ENCODE measurements at places on chromosomes 3 and 15.

DNA sequence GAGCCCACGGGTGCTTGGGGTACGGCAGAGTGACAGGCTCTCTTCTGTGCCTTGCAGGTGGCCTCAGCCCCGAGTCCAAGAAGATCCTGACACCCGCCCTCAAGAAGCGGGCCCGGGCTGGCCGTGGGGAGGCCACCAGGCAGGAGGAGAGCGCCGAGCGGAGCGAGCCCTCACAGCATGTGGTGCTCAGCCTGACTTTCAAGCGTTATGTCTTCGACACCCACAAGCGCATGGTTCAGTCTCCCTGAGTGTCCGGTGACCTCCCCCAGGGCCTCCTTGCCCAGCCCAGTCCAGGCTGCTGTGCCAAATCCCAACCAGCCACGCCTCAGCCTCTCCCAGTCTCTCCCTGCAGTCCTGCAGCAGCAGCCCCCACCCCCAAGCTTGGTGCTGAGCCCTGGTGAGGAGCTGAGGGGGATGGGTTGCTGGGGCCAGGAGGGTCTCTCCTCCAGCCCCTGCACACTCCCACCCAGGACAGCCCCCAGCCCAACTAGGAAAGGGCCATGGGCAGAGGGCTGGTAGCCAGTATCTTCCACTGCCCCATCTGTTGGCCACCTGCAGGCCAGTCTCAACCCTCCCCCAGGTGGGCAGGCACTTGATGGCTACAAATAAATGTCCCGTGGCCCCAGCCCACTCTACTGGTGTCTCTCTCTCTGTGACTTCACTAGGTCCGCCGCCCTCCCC, 58.5 kb downstream of the DNAJB8 start:
- DNase-seq: no peak

GRCh38 chr15:47504624-47505256, 212.6 kb upstream of the SEMA6D start:
- no peak for DNase-seq

DNA sequence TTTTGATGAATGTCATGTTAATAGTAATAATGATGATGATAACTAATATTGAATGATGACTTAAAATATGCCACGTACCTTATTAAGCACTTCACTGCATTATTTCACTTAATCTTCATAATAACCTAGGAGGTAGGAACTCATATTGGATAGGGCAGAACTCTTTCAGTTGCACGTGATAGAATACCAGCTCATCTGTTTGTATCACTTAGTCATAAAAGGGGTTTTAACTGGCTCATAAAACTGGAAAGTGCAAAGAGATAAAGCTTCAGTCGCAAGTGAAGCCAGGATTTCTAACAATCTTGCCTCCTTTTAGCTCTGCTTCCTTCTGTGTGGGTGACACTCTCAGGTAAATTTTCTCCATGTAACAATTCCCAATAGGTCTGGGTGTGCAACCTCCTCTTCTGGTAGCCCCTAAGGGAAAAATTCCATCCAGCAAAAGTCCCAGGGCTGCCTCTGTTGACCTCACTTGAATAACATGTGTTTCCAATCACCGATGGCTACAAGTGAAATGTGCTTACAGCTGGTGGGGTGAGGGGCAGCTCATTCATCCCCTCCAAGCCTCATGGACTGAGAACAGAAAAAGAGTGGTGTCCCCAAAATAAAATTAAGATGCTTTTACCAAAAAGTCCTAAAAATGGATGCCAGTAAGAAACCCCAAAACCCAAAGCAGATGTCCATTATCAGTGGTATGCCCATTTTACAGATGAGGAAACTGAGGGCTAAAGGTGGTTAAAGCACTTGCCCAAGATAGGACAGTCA, 9.3 kb downstream of the GXYLT2 start:
- no peak for DNase-seq

GRCh38 chr3:13135251-13135810, 62.1 kb upstream of the IQSEC1 start:
- no peak for DNase-seq

DNA sequence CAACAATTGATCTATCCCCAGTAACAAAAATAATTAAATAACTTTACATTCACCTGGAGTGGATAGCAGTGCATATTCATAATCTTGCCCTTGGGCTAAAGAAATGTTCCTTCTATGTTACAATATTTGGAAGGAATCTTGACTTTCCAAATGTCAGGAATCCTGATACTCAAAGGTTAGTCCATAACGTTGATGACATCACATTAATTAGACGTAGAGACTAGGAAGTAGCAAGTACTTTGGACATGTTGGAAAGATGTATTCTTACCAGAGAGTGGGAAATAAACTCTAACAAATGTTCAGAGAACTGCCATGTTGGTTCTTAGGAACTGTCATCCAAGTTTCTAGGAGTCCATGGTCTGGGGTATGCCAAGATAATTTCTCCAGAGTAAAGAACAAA, 70.6 kb upstream of the SLC25A36 start:
- no peak for DNase-seq

DNA sequence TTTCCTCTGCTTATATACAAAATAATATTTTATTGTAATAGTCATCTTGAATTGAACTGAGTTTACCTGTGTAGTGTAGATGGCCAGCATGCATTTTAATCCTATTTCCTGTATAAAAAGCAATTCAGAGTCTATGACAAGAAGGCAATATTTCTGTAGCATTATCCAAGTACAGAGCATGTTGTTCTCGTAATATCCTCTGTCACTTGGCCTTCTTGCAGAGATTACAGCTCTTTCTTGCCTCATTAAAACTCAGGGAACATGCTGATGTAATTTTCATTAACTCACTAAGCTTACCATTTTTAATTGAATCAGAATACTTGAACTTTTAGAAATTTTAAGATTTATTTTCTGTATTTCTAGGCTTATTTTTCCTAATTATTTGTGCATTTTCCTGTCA, 203.3 kb upstream of the AGTR1 start:
- no peak for DNase-seq

DNA sequence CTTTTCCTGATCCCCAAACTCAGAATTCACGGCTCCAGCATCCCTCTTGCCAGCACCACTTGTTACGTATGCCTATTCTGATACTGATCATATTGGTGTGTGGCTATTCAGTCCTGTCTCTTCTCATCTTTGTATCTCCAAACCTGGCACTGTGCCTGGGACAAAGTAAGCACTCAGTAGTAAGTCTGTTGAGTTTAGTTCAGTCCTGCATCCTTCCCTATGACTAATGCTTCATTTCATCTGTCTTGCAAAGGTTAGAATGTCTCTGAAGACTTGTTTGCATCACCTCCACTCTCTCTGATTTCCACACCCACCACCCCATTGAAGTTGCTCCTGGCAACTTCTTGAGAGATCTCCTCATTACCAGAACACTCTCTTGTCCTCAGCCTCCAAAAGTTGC, 80.3 kb downstream of the HMG20A start:
- no peak for DNase-seq

GRCh38 chr3:141894524-141895176, 18.2 kb downstream of the ATP1B3 start:
- no peak for DNase-seq

DNA sequence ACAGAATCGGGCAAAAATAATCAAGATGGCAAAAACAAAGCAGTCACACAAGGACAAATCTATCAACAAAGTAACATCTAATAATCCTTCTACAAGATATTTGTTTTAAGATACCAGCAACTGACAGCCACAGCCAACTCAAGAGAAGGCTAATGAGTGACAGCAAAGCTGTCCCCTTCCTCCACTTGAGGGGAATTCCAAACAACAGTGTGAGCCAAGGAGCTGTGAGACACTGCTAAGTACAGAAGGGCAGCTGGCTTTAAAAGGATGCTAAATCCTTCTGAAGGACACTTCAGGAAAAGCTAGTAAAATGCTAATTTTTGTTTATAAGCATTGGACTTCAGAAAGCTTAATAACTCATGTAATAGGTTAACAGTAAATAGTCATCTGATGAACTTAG, 120.3 kb upstream of the GOLGA8J start:
- no peak for DNase-seq

DNA sequence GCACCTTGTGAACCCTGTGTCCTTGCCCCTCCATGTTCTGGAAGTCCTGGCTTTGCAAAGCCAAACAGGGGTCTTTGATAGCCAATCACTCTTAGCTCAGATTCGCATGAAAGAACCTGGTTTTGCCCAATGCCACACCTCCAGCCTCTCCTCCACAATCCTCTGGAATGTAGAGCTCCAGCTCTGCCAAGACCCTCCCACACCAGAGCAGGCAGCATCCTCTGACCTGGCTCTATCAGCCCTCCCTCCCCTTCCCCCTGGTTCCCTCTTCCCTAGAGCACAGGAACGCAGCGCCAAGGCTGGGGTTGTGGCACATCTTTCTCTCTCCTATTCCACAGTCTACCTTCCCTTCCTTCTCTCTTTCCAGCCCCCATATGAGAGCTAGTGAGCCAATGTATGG, 133.3 kb downstream of the RPLP1 start:
- no peak for DNase-seq

DNA sequence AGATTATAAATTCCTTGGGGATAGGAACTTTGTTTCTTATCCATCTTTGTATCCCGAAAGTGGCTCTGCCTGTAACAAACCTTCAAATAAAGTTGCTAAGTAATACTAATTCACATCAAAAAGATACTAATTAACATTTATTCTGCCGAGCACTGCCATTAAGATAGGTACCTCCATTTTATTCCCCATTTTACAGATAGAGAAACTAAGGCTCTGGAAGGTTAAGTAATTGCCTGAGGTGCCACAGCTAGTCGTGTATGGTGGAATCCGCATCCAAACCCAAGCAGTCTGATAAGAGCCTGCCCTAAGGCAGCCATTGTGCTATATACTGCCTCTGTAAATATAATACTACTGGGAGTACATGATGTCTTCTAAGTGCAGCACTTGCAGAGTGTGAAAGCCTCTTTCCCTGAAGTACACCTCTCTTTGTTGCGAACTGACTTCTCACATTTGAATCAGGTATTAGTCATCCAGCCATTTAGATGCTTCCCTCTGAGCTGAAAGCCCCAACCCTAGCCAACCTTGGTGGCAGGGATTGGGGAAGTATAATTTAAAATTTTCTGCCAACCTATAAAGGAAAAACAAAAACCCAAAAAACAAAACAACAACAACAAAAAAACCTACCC, 78.5 kb upstream of the CHD2 start:
- DNase-seq: peak; percentile 48

DNA sequence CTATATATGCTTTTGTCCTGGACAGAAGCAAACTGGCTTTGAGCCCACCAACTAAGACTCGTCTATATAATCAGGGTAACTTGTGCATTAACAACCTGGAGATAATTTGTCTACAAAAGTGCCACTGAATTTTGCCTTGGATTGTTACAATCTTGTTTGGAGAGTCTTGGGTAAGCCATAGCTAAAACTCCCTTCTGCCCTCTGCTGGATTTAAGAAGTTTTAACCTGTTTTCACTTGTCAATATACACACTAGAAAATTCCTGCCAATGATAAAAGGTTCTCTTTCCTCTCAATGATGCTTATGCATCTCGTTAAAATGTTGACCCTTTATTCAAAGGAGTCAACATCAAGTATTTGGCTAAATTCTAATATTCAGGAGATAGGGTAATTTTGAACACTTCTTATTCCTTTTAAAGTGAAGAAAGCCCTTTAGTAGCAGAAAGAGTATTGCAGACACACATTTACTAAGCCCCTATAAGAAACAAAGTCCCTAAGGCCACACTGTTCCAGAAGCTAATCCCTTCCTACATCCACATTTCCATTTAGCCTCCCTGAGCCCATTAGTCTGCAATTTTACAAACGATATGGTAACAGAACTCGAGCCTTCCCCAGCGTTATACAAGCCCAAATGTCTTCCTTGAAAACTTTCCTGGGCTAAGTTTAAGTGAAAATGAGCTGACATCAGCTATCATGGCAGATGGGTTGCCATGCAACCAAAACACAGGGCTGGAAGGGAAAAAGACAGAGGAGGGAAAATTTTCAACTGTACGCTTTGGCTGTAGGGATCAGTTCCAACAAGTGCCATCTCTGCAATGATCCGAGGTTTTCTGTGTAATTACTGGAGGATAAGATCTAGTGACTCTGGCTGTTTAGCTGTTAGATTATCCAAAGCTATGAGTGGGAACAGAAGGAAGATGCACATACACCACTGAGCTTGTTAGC, 75.9 kb upstream of the FGF12 start:
- no peak for DNase-seq

DNA sequence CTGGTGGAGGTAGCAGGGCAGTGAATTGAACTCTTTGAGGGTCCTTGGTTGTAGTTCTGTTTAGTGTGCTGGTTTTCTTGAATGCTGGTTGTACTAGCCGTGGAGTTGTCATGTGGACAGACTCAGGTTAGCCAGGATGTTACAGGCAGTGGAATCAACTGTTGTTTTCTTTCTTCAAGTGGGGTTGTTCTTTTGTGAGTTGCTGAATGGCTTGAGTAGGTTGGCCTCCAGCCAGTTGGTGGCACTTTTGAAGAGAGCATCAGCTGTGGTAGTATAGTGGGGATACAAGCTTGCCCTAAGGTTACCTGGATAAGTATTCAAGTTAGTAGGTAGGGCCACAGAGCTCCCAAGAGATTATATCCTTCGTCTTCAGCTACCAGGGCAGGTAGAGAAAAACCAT, 31.8 kb upstream of the RARB start:
- DNase-seq: no peak

DNA sequence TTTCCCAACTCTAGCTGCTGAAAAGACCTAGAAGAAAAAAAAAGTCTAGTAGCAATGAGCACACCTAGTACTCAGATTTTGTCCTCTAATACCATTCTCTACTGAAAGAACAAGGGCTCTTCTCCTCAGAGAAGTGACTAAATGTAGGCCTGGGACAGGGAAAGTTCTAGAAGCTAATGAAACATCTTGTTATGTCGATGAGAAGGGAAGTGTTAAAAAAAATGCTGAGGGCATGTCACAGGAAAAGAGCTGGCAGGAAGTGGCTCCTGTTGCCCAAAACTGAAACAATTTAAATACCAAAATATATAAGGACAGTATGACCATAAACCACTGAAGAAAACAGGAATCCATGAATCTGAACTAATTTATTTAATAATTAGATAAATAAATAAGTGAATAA, 581.4 kb upstream of the TBL1XR1 start:
- no peak for DNase-seq

DNA sequence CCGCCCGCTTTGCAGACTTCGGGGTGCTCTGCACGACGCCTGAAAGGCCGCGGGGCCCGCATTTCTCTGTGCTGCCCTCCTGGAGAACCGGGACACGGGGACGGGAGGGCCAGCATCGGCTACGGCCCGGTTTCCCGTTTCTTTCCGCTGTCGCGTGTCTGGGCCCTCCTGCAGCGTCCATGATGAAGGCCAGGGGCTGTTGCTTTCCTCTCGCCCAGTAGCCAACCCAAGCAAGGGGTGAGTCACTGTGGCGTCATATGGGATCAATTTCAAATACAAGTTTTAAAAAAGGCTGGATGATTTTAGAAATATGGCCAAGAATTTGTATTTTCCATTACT, 435 bp downstream of the SLC35G2 start:
- DNase-seq: peak; percentile 62

DNA sequence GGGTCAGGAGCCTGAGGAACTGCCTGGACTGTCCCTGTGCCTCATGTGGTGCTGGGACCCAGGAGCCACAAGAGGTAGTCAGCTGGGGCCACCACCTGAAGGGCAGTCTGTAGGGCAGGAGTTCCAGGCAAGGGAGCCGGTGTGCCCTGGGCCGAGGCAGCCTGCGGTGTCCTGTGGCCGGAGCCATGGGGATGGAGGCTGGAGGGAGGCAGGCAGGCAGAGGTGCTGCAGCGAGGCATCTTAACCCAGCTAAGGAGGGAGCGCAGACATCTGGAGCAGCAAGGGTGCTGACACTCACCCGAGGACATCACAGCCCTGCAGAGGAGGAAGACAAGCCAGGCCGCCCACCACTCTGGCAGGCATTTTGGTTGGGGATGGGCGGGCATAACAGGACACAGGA, 77.8 kb downstream of the DNAJB8 start:
- DNase-seq: no peak
